ENCODE measurements at places on chromosomes 2 and 18.

- no peak for DNase-seq
Measured at GRCh38 chr2:7270011-7270431, 352.8 kb downstream of the RNF144A start.

GRCh38 chr2:24893934-24894333 lies 26.1 kb downstream of the ADCY3 start:
- no peak for DNase-seq

DNA sequence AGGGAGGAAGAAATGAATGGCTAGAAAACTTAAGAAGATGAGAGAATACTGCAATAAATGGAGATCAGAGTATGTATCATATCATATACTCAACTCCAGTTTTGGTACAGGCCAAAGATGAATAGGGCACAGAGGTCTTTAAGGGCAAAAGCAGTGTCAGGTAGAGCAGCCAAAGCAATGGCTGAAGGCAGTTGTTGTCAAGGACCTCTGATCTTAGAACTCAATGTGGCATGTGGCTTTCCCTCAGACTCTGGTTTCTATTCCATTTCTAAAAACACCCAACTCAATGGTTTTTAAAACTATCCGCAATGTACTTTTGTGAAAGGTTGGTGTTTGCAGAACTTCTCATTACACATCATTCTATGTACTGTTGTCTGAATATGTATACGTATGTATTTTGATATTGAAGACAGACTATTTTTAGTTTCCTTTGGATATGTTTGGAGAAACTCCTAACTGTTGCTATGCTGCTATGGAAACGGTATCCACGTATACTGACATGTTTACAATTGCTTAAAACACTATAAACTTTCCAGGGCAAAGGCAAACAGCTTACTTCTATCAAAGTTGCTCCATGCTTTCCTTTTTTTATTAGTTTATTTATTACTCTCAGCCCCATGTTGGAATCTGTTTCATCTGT lies 58.1 kb upstream of the PELI1 start:
- DNase-seq, result no peak

GRCh38 chr2:118481299-118481698 lies 366.1 kb downstream of the EN1 start:
- no peak for DNase-seq

DNA sequence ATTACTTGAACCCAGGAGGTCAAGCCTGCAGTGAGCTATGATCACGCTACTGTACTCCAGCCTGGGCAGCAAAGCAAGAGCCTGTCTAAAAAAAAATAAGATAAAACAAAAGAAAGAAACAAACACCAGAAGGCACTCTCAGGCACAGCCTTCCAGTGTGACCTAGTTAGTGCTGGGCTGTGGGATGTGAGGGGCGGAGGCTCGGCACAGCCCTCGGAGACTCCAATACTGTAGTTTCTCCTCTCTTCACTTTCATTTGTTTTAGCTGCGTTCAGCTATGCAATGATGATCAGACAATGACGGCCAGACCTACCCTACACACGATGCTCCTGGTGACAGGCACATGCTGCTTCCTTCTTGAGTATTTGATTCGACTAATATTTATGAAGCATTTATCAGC lies 127.7 kb downstream of the SOCS6 start:
- no peak for DNase-seq

DNA sequence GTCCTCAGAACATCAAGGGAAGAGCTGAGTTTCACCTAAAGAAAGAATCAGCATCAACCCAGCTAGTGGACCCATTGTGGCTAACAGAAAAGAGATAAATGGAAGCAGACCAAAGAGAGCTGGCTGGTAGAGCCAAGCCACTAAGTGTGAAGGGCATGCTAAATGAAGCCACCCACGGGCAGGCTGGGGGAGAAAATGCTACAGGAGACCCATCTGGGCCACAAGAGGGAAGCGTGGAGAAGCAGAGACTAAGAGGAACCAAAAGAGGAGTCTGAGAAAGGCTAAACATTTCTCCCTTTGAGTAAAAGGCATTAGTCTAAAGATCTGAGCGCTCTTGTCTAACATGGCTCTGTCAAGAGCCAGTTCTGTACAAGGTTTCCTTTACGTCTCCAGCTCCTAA lies 15.8 kb downstream of the CWC22 start:
- DNase-seq, result no peak

- DNase-seq, result no peak
Measured at GRCh38 chr2:36147670-36148390, 207.7 kb upstream of the CRIM1 start.

GRCh38 chr2:145410086-145410485 lies 890.2 kb upstream of the ZEB2 start:
- no peak for DNase-seq

DNA sequence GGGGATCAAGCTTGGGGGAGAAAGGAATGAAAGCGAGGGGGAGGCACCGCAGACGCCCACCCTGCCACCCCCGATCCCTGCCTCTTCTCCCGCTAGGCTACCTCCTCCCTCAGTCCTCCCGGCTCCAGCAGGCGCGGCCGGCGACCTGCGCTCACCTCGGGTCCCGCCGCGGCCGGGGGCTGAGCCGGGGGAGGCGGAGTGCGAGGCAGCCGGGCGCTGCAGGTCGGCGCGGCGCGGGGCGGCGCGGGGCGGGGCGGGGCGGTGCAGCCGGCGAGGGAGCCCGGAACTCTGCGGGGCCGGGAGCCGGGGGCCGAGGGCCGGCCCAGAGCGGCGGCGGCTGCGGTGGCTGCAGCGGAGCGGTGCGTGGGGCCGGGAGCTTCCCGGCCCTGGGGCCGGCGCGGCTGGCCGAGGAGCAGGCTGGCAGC lies 477 bp downstream of the ACVR1 start:
- no peak for DNase-seq

GRCh38 chr2:74347303-74347702 lies 4.1 kb upstream of the SLC4A5 start:
- no peak for DNase-seq

DNA sequence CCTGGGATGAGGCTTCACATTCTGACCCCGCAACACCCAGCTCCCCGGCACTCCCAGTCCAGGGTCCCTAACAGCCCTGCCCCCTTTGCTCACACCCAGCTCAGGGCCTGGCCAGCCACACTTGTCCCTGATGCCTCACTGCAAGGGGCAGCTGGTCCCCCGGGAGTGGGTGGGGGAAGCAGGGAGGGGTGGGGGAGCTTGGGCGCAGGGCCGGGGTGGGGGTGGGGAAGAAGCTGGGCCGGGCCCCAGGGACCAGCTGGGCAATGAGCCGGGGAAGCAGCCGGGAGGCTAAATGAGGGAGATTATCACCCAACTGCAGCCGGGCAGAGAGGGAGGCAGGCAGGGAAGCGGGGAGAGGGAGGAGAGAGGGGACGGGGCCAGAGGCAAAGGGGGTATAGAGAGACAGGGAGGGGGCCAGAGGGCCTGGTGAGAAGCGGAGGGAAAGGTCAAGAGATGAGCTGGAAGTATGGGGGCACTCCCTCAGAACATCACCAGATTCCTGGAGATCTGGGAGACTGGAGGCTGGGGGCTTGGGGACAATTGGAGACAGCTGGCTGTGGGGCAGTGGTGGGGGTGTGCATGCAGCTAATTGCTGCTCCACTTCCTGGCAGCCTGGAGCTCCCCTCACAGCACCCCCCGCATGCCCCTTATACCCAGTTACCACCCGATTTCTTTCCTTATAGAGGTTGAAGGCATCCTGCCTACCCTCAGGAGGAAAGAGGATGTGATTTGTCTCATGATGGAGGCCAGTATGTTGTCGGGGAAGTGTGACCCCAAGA lies 2.5 kb upstream of the ASIC4 start:
- no peak for DNase-seq

- DNase-seq, result no peak
Measured at GRCh38 chr2:120678251-120678650, 57.4 kb upstream of the GLI2 start.

GRCh38 chr2:16493788-16494187 lies 171.8 kb downstream of the CYRIA start:
- DNase-seq, result no peak

GRCh38 chr2:145807968-145808367 lies 1288.0 kb upstream of the ZEB2 start:
- DNase-seq, result no peak

DNA sequence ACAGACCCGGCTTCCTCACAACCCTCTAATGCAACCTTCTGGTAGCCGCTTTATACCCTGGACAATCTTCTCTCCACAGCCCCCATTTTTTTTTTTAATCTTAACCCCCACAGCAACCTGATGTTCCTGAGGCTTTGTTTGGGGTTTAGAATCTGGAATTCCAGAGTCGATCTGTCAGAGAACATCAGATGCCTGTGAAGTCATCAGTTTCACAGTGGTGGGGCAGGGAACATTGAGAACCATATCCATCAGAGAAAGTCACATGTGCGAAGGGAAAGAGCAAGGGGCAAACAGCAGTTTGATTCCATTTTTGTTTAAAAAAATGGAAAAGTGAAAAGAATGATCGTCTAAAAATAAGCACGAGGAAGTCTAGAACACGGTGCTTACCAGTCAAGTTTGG lies 20.6 kb downstream of the NPAS2 start:
- DNase-seq, result no peak

DNA sequence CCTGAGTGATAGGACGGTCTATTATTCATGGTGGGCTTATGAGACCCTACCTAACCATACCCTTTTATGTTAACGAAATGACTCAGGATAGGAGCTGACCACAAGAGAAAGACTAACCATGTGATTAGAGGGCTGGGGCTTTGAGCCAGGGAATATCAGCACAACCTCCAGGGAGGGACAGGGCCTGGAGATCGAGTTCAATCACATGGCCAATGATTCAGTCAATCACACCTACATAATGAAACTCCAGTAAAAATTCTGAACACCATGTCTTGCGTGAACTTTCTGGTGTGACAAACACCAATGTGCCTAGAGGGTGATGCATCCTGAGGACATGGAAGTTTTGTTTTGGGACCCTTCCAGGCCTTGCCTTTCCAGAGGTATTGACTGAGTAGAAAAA lies 2.2 kb upstream of the TEX51 start:
- DNase-seq, result no peak

DNA sequence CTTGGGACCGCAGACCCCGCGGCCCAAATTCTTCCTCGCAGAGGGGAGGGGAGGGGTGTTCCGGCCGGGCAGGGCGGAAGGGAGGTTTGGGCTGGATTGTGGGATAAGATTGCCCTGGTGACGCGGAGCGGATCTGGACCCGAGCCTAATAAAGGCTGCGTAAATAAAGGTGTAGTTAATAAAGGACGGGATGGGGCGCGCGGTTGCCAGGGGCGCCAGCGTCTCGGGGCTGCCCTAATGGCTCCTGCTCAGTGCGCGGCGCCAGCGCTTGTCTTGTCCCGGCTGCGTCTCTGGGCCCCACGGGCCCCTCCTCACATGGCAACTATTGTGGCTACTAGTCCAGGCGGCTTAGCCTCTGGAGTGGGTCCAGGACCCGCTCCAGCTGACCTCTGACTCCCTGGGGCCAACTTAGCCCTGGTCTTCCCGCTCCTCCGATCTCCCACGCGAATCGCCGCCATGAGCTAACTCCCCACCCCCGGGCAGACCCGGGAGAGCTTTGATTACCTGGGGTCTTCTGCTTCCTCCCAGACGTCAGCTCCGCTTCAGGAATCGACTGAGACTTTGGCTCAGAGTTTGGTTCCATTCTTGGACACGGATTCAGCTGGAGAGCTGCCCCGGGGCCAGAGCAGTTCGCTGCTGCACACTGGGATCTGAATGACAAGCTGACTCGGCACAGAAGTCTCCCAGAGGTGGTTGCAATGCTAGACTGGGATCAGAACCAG lies 36.5 kb downstream of the SLC25A52 start:
- DNase-seq, result no peak

DNA sequence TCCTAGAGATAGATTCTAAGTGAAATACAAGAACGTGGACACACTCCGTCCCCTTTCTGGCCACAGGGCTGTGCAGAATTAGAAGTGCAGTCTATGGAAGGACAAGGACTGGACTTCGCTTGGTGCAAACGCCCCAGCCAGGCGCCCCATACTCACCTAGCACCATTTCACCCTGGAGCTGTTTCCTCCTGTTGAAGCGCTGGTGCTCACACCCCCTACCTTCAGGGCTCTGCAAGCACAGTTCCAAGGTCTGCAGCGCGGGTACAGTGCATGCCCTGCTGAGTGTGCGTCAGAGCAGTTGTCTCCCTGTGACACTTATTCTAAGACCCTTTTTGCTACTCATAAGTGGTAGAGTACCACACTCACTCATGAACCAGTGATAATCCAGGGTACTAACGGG lies 3.0 kb downstream of the HPCAL1 start:
- DNase-seq, result no peak

GRCh38 chr2:239578381-239578780 lies 177.6 kb upstream of the HDAC4 start:
- no peak for DNase-seq

- no peak for DNase-seq
Measured at GRCh38 chr2:152470861-152471854, 136.2 kb downstream of the FMNL2 start.

GRCh38 chr2:3368261-3368722 lies 9.3 kb downstream of the EIPR1 start:
- DNase-seq, result no peak

GRCh38 chr18:45049578-45050319 lies 369.1 kb downstream of the SETBP1 start:
- no peak for DNase-seq

GRCh38 chr2:60351802-60352201 lies 201.7 kb downstream of the BCL11A start:
- DNase-seq, result no peak

DNA sequence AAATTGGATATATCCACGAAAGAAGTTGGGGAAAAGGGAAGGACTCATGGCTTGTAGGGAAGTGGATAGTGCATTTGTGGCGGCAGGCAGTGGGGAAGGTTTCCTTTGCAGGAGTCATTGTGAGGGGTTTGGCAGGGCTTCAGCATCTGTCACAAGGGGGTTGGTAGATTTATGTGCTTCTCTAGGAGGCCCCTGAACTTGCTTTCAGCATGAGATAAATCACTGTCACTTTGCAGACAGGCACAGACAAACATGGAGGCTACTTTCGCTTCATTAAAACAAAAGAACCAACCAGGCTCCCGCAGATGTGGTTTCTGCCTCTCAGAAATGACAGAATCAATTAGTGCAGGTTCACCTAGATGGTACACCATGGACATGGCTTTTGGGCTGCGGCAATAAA lies 340.7 kb downstream of the TGIF1 start:
- DNase-seq, result no peak

DNA sequence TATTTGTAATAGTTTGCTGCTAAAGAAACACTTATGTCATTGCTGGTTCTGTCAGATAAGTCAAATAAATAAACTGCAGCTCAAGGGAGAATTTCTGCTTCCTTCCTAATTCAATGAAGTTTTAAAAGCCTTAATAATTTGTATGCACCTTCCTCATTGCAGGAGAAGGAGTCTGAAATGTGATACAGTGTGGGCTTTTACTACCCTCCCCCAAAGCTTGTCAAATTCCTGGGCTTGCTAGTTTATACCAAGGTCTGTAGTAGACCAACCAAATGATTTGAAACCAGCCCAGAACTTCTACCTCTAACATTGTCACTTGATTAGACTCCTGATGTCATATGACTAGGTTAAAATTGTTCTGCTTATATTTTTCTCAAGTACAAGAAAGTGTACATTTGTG lies 131.8 kb downstream of the DTNA start:
- no peak for DNase-seq

All from CMK (cell line).